EH (cell line): ENCODE measurements at places on chromosomes 6 and 20.

DNA sequence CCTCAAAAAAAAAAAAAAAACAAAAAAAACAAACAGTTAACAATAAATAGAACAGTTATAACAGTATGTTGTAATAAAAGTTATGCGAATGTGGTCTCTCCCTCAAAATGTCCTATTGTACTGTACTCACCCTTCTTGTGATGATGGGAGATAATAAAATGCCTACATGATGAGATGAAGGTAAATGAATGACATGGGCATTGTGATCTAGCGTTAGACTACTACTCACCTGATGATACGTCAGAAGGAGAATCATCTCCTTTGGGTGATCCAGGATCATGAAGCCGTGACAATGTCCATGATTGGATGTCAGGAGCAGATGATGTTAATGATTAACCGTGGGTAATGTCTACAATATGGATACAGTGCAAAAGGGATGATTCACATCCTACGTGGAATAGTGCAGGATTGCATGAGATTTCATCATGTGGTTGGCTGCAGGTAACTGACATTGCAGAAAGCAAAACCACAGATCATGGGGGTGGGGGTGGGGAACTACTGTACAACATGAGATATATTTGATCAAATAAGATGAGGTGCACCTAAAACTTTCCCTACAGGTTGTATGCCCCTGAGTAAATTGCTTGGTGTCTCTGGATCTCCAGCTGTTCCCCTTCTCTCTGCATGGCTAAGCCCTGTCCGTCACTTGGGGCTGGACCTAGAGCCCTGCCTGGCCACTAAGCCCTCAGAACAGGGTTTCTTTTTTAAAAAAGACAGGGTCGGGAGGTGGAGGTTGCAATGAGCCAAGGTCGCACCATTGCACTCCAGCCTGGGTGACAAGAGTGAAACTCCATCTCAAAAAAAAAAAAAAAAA lies 6.2 kb upstream of the RBCK1 start:
- DNase-seq = peak; percentile 52

DNA sequence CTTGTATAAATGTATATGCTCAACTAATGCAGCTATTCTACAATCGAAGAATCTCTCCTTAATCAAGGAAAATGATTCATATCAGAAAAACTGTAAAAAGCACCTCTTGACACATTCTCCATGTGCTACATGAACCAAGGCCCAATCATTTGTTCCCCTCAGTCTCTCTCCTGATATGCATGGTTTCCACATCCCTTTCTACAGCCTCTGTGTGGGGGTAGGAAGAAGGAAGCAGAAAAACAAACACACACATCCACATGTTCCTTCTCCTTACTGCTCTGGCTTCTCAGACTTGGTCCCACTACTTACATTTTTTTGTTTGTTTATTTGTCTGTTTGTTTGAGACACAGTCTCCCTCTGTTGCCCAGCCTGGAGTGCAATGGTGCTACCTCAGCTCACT lies 510.5 kb downstream of the PRKN start:
- DNase-seq = no peak

GRCh38 chr20:56342783-56343182 lies 16.0 kb upstream of the FAM210B start:
- no peak for DNase-seq

DNA sequence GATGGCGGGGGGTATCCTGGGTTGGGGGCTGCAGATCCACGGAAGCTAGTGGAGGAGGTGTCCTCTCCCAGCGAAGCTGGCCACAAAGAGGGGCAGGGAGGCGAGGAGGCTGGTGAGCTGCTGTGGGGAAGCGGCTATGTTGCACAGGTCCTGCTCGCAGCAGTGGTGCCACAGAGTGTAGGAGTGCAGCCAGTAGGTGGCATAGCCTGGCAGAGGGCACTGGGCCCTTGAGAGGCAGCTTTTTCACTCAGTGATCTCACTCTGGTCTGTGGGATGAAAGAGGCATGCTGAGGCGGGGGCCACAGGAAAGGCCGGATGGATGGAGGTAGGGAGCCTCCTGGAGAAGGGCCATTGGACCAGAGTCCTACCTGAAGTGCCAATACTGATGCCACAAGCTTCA lies 2.9 kb upstream of the LY6G6D start:
- peak; percentile 8 for DNase-seq

DNA sequence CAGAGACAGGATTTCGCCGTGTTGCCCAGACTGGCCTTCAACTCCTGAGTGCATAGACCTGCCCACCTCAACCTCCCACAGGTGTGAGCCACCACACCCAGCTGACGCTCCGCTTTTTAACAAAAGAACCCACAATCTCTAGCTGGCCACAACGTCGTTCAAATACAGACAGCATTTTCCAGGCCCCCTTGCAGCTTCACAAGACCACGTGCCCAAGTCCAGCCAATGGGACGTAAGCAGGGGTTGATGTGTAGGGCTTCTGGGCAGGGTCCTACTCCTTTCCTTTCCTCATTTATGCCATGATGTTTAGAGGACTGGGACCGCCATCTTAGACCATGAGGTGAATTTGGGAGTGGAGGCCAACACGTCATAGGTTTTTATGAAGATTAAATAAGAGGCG lies 81.0 kb downstream of the TFAP2C start:
- DNase-seq = no peak

DNA sequence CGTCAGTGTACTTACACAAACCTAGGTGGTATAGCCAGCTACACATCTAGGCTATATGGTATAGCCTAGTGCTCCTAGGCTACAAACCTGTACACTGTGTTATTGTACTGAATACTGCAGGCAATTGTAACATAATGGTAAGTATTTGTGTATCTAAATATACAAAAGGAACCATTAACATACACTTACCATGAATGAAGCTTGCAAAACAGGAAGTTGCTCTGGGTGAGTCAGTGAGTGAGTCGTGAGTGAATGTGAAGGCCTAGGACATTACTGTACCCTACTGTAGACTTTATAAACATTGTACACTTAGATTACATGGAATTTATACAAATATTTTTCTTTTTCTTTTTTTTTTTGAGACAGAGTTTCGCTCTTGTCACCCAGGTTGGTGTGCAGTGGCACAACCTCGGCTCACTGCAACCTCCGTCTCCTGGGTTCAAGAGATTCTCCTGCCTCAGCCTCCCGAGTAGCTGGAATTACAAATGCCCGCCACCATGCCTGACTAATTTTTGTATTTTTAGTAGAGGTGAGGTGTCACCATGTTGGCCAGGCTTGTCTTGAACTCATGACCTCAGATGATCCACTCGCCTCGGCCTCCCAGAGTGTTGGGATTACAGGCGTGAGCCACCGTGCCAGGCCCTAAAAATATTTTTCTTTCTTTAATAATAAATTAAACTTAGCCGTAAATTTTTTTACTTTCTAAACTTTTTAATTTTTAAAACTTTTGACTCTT lies 15.4 kb upstream of the KIAA1755 start:
- DNase-seq = peak; percentile 96

DNA sequence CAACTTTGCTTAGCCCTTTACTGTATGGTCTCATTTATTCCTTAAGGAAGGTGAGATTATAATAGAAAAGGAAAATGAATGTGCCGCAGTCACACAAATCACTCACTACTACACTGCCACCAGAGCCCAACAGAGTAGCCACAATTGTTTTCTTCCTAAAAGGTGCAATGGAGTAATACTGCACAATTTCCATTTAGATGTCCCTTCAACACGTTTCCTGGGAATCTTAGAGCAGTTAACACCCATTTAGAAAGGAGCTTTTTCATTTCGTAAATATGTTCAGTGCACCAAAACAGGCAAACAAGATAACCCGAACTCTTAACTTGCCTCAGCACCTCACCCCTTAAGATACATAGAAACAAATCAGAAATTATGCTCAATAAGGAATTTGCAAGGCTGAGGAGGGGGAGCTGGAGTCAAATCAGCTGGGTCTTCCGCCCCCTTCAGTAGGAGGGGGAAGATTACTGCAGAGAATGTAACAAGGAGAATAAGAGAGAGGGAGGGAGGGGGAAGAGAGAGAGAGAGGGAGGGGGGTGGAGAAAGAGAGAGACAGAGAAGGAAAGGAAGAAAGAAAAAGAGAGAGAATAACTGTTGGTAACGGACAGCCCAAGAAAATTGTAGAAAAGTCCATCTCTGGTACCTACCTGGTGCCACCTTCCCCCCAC lies 155.5 kb downstream of the BCAS1 start:
- no peak for DNase-seq

DNA sequence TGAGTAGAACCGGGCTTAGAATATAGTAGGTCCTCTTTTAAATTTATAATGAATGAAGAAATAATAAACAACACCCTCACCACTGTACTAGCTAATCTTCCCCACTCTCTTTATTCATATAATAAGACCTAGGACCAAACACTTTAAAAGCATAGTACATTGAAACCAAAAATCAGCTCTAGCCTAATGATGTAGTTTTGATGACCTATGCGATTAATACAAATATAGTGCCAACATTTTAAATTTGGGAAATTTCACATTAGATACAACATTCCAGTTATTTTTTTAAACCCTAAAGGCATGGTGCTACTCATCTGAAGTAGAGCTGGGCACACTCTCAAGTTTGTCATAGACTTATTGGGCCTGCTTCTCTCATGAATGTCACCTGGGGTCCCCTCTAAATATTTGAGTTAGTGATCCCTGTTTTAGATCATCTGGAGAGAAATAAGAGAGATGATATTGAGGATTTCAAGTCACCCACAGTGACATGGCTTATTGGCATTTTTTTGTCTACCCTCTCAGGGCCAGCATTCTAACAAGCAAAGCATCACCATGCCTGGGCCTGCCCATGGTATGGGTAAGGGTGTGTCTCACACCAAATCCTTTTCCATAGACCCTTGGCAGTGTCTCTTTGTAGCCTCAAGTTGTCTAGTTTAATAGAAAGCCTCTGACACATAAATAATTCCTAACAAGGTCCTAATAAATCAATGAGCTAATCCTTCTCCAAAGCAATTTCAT lies 319.8 kb downstream of the HIVEP2 start:
- DNase-seq = no peak

DNA sequence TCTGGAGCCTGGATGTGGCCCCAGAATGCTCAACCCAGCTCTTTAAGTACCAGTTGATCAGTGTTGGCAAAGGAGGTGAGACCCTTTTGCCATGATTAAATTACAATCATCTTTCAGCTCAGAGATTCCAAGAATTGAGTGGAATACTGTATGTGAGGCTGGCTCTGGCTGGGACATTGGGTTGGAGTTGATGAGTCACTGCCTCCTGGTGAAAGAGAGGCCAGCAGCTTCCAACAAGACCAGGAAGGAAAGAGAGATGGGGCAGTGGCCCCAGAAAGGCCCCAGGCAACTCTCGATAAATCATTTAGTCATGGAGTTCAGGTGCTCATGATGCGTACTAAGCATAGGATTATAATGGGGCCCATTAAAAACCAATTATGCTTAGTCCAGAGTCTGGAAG lies 2.1 kb downstream of the TGM6 start:
- DNase-seq = peak; percentile 61

DNA sequence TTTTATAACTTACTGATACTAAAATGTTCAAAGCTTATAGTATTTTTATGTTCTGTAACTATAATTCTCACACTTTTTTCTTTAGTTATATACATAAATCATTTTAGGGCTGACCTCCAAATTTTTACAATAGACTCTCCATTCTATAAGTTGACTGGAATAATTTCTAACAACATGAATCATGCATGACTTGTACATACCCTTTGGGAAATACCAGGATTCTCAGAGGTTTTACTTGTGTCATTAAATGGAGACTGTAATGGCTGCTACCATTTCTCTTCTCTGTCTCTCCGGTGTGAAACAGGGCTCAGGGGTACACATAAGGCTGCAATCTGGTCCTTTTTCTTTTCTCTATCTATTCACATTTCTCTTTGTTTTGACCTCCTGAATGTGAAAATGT lies 222.2 kb upstream of the FLRT3 start:
- no peak for DNase-seq

DNA sequence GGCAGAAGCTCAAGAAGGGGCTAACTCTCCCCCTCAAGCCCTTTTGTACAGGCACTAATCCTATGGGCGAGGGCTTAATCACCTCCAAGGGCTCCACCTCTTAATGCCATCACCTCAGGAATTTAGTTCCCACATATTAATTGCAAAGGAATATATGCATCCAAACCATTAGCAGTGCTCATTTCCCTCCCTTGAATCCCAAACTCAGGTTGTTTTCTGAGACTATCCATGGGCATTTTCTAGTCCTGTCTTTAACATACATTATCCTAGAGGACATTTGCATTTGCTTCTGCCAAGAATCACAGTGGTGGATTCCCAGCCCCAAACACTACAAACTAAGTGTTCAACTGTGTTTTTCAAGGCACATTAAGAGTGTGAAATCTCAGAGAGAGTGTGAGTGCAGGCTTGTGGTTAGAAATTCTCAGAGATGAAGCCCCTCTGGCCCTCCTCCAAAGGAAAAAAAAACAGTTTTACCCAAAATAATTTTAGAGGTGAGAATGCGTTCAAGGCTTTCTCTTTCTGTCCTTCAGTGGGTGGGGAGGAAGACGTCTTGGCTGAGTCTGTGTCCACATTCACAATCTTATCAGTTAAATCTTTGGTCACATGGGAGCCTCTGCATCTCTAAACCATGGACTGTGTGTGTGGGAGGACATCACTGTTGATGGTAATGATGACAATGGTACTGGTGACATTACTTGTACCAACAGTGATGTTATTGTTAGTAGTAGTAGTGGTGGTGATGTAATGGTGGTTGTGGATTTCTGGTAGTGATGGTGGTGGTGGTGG lies 59.3 kb downstream of the SYNDIG1 start:
- no peak for DNase-seq

DNA sequence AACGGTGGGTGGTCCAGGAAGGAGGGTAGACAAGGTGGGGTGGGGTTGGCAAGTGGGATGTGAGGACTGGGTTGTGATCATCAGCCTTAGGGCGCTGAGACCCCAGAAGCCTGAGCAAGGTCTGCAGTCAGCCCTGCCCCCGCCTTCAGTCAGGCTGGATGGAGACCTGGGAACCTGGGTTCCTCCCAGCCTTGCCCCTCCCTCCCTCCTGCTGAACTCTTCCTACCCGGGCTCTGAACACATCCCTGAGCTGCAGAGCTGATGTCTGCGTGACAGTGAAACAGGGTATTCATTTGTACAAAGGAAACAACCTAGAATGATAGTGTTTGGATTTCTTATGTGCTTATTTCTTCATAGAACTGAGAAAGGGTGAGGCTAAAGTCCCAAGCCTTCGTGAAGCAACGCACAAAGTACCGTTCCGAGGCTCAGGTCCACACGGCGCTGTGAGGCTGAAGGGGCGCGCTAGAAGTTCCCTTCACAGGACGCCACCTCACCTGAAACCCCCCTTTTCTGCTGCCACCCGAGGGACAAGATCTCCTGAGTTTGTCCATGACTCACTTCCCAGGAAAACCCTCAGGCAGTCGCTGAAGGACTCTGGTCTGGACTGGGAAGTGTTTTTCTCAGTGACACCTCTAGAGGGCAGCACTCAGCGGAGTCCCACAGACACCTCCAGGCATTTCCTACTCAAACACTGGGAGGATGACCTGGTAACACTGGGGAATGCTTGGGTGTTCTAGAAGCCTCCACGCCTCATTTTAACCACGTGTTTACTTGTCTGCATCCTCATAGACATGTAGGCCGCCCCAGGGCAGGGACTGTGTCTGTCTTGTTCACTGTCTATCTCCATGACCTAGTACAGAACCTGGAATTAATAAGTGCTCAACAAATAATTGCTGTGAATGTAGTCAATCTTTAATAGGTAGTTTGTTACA lies 1.2 kb downstream of the GSTA5 start:
- peak; percentile 83 for DNase-seq
